Activated naive CD8-positive, alpha-beta T cell treated with anti-CD3 and anti-CD28 coated beads, Interleukin-2, amount 50 U/mL, for 16 hours (primary cell): ENCODE measurements at places on chromosomes 2 and 18.

- no peak for DNase-seq
Observed at GRCh38 chr2:236694146-236694888, 124.7 kb downstream of the ACKR3 start.

DNA sequence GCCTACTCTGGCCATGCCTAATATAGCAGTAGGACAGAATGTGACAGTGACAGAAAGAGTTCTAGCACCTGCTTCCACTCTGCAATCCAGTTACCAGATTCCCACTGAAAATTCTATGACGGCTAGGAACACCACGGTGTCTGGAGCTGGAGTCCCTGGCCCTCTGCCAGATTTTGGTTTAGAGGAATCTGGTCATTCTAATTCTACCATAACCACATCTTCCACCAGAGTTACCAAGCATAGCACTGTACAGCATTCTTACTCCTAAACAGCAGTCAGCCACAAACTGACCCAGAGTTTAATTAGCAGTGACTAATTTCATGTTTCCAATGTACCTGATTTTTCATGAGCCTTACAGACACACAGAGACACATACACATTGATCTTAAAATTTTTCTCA, 45.2 kb upstream of the TTR start:
- no peak for DNase-seq

- DNase-seq, result no peak
Observed at GRCh38 chr2:236317938-236318396, 53.8 kb upstream of the ASB18 start.

GRCh38 chr2:1649103-1650084, 94.9 kb downstream of the PXDN start:
- no peak for DNase-seq

DNA sequence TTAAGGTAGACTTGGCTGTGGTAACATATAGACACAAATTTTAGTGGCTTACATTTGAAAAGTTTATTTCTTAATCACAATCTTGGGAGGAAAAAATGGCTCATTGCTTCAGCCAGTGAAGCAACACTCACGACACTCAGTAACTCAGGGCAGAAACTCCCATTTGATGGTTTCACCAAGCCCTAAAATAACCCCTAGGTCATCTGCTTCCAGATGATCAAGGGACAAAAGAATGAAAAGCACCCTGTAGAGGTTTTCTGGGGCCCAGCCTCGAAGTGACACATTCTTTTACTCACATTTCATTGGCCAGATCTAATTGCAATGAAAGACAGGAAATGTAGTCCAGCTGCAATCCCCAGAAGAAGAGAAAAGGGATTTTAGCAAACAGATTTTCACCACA, 275.9 kb downstream of the TMX3 start:
- DNase-seq, result no peak

- no peak for DNase-seq
Observed at GRCh38 chr18:9918016-9918680, 4.3 kb downstream of the VAPA start.

DNA sequence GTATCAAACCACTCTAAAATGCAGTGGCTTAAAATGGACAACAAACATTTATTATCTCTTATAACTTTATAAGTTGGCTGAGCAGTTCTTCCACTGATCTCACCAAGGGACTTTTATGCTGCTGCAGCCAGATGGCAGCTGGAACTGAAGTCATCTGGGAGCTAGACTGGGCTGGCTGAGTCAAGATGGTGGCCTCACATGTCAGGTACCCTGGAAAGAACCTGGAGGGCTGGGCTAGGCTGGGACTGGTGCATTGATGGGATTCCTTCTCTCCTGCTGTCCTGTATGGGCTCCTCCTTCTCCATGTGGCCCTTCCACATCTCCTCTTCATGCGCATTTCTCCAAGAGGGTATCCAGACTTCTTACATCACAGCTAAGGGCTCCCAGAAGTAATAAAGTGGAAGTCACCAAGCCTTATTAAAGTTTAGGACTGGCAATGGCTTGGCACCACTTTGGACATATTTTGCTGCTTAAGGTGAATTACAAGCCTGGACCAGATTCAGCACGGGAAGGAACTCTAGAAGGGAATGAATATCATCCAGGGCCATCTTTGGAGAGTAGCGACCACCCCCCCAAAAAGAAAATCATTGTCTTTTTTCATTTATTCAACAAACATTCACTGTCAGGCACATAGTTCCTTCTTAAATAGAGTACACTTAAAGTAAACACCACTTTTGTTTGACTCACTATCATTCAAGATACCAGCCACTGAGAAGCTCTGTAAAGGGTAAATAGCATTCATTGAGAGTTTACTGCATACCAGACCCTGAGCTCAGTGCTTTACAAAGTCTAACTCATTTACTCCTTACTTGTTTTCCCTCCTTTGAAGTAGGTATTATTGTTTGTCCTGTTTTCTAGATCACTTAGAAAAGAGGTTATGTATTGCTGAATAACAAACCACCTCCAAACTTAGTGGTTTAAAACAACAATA, 138.0 kb downstream of the ZFP36L2 start:
- no peak for DNase-seq

DNA sequence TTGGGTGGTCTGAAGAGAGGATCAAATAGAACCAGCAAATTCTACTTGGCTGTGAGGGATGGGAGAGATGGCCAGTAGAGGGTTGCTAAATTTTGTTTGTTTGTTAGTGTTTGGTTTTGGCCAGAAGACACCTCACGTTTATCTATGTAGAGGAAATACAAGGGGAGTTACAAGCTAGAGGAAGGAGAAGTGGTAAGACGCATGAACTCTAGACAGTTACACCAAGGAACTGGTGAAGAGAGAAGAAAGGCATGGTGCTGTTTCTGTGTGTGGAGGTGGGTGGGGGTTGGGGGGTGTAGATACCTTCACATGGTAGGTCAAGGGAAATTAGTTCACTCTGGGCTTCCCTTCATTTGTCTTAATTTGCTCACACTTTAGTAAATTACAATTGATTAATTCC, 25.6 kb downstream of the RASGRP3 start:
- no peak for DNase-seq

- DNase-seq, result no peak
Observed at GRCh38 chr2:151973013-151973900, 125.6 kb downstream of the CACNB4 start.

DNA sequence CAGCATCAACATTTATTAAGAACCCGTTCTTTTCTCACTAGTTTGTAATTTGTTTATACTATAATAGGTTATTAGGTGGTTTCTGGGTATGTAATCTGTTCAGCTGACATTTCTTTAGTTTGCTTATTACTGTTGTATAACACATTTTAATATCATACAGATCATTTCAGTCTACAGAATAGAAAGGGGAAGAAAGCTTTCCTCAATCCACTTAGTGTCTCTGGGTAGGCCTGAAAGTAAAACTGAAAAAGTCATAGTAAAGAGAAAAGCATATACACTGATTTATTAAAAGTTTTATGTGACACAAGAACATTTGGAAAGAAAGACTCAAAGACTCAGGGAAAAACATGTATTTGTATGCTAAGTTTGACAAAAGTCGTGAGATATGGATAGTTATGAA, 16.8 kb upstream of the KCNJ3 start:
- no peak for DNase-seq

- DNase-seq, result no peak
Observed at GRCh38 chr2:47054868-47055267, 100.2 kb downstream of the STPG4 start.

DNA sequence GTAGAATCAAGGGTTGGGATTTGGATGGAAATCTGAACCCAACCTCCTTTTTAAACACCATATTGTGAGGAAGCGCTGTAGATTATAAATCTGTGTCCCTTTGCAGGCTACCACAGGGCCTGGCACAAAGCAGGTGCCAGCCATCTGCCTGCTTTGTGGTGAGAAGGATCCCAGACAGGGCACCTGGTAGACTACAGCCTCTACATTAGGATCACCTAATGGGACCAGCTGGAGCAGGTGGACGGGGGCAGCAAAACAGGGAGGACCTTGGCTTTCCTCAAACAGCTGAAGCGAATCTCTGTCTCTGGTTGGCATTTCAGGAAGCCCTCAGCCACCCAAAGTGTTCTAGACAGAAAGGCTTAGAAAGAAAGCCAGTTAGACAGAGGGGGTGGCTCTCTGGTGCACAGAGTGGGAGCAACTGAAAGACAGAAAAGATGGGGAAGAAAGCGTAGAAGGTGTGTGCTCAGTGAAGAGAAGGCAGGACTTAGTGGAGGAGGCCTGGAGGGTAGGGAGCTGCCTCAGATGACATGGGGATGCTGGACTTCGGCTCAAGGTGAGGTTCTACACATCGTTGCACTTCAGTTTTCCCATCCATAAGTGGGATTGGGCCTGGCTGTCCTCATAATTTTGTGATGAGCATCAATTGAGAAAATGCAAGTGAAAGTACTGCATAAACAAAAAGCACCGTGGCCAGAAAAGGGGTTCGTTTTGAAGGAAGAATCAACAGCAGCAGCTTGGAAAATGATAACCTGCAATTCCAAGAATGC, 350.8 kb downstream of the CYRIA start:
- DNase-seq, result no peak

GRCh38 chr2:228615496-228615895, 434.0 kb upstream of the SPHKAP start:
- DNase-seq, result no peak

GRCh38 chr2:3361518-3362389, 15.9 kb downstream of the EIPR1 start:
- no peak for DNase-seq

- DNase-seq, result no peak
Observed at GRCh38 chr2:233833345-233833744, 21.0 kb downstream of the HJURP start.

- no peak for DNase-seq
Observed at GRCh38 chr2:233444501-233444900, 90.2 kb downstream of the DGKD start.

DNA sequence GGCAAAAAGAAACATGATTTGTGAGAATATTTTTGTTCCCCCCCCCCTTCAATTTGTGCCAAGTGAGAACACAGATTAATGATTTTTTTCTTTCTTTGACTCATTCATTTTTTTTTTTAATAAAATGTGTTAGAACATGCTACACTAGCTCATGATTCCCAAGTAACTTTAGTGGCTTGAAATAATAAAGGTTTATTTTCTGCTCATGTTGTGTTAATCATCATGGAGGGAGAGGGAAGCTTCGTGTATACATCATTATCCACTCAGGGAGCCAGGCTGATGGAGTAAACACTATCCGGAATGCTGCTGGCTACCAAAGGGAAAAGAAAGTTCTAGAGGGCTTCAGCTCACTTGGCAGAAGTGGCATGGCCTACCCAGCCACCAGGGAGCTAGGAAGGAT, 40.6 kb downstream of the PHLPP1 start:
- DNase-seq, result no peak

GRCh38 chr18:57410749-57411148, 24.4 kb upstream of the ONECUT2 start:
- DNase-seq, result no peak

GRCh38 chr2:142965443-142965842, 88.0 kb downstream of the KYNU start:
- no peak for DNase-seq

- DNase-seq, result peak; percentile 38
Observed at GRCh38 chr18:54149078-54149697, 75.3 kb downstream of the MBD2 start.

DNA sequence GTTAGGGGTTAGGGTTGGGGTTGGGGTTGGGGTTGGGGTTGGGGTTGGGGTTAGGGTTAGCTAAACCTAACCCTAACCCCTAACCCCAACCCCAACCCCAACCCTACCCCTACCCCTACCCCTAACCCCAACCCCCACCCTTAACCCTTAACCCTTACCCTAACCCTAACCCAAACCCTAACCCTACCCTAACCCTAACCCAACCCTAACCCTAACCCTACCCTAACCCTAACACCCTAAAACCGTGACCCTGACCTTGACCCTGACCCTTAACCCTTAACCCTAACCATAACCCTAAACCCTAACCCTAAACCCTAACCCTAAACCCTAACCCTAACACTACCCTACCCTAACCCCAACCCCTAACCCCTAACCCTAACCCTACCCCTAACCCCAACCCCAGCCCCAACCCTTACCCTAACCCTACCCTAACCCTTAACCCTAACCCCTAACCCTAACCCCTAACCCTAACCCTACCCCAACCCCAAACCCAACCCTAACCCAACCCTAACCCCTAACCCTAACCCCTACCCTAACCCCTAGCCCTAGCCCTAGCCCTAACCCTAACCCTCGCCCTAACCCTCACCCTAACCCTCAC, 24.1 kb upstream of the RABL2A start:
- DNase-seq, result no peak

- DNase-seq, result no peak
Observed at GRCh38 chr2:143877056-143877455, 642.9 kb downstream of the ZEB2 start.

GRCh38 chr2:143937723-143938350, 582.1 kb downstream of the ZEB2 start:
- DNase-seq, result no peak

DNA sequence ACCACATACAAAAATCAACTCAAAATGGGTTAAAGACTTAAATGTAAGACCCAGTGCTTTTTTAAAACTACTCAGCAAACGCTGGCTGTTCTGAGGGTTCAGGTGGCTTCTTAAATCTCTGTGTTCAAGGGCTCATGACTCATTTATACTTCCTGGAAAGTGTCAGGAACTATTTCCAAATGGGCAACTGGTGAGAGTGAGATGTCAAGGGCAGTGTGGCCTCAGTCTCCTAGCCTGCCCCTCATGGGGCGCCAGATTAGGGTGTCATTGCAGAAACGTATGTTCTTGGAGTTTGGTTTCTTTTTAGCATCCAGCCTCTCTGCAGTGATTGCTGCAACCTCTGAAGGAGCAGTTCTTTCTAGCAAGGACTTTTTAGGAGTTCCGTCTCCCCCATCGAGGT, 485.4 kb downstream of the TNS1 start:
- no peak for DNase-seq

DNA sequence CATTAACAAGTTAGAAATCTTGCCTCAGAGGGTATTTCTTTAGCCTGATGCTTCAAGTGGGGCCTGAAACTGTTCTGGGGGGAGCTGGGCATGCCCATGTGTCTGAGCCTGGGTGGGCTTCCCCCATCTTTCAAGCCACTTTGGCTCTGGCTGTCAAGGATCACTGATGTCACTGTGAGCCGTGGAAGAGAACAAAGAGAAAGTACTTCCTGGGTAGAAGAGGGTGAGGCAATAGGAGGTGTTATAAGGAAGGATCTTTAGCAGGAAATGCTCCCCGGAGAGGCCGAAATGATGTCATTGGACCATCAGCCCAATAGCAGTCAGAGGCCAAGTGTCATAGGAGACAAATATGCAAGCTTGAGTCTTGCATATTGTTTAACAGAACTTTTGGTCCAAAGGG, 228.4 kb upstream of the MEX3C start:
- no peak for DNase-seq

DNA sequence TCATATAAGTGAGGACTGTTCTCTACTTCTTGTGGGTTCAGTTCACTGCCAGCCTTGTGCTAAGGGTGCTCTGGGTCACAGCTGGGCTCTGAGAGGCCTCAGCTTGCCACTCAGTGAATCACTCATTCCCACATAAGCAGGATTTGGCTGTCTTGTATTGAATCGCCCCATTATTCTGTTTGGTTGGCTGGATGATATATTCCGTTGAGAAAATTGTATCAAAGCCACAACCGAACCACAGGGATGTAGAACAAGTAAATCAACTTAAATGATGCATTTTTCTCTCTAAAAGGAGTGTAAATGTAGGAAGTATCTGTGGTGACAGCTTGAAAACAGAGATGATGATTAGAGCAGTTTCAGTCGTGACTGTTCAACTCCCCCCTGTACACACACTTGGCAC, 39.6 kb downstream of the TTC39C start:
- DNase-seq, result no peak
